Anterior cingulate cortex (tissue), 58 donors: ENCODE measurements at places on chromosomes 6 and 20.

GRCh38 chr6:144630857-144631256 is 345.7 kb downstream of the UTRN start:
- DNase-seq = no peak

- DNase-seq = no peak
Observed at GRCh38 chr20:20083807-20084206, 31.5 kb downstream of the CFAP61 start.

- no peak for DNase-seq
Observed at GRCh38 chr6:57298741-57299140, 18.7 kb upstream of the PRIM2 start.

- DNase-seq = no peak
Observed at GRCh38 chr20:14744723-14745122, 407.3 kb upstream of the FLRT3 start.

DNA sequence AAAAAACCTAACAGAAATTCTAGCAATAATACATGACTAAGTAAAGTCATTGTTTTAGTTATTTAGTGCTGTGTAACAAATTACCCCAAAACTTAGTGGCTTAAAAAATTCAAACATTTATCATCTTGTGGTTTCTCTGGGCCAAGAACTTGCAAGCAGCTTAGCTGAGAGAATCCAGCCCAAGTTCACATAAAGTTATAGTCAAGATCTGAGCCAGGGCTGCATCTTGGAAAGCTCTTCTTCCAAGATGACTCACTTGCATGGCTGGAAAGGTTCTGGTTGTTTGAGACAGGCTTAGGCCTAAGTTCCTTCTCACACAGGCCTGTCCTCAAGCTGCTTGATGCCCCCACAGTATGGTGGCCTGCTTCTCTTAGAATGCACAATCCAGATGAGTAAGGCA is 217.8 kb upstream of the TSHZ2 start:
- DNase-seq = no peak

GRCh38 chr6:45310118-45310788 is 17.9 kb upstream of the RUNX2 start:
- DNase-seq = no peak

DNA sequence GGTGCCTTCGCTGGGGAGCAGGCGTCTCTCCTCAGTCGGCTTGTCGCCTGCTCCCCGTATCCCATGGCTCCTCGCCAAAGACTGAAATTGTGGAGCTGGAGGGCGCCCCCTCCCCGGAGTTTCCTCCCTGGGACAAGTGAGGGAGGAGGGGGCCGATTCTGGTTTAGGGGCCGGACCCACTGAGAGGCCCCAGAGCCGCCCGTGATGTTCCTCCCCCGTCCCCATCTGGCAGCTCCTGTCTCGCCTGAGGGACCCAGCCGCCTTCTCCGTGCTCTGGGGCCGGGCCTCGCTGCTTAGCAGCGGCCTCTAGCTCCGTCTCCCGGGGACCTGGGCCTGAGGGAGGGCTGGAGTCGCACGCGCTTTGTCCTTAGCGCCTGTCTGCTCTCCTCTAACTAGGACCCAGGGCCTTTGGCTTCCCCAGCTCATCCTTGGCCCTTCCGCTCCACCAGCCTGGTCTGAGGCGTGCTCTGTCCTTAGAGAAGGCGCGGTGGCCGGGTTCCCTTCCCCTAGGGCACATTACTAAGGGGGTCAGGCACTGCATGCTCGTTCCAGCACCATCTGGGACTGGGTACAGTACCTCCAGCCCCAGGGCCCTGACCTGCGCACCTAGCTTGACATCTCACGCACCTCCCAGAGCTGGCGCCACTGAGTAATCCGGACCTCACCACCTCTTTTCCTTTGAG is 29.7 kb downstream of the SLC12A5 start:
- no peak for DNase-seq

GRCh38 chr20:37651932-37652331 is 41.9 kb upstream of the CTNNBL1 start:
- DNase-seq = no peak

- DNase-seq = no peak
Observed at GRCh38 chr20:8373579-8373978, 241.5 kb downstream of the PLCB1 start.

DNA sequence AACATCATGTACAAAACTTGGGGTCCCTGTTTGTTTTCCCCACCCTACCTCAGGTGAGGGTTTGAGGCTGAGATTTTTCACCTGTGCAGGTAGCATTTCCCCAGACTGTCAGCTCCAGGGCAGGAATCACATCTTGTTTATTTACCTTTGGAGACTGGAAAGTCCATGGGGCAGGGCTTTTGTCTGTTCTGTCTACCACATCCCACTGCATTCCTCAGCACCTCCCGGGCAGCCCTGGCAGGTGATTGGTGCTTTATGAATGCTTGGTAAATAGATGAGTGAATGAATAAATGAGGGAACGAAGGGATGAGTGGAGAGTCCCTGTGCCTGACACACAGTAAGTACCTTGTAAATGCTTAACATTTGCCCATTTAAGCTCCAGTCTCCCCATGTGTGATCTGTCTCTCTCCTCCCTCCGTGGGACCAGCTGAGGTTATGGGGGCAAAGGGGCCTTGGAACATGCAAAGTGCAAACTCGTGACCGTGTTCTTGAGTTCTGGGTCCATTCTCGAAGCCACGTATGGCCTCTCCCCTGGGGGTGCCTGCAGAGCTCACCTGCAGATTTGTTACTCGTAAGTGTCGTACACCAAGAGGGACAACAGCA is 69.7 kb upstream of the PMEPA1 start:
- DNase-seq = no peak
